ENCODE measurements at places on chromosomes 13 and 19.

DNA sequence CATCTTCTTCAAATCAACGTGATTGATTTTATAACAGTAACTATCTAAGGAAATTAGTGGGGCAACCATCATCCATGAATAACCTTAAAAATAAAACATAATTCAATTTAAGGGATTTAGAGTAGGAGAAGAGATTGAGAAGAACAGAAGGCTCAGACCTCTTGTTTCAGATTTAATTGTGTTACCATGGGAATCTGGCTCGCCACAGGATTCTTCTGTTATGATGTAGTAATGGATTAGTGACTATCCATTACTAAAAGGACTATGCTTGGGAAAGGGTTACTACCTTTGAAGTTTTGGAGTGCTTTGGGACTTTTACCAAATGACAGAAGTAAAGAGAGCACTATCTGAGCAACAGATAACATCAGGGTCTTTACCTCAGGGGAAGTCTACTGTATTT is 13.2 kb downstream of the FREM2 start:
- no peak for DNase-seq

- DNase-seq, result no peak
Measured at GRCh38 chr13:66943530-66943929, 286.6 kb downstream of the PCDH9 start.

DNA sequence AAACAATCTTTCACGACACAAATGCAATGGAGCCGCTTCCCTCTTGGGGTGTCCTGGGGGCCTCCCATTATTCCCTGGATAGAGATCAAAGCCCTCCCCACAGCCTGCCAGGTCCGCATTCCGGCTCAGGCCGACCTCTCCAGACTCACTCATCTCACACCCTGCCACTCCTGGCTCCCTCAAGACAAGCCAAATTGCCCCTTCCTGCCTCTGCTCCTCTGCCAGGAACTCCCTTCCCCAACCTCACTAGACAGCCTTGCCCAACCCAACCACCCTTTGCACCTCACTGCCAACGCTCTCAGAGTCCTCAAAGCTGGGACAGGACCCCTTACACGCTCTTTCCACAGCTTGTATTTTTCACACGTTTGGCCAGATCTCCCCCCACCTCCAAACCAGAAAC is 1.5 kb downstream of the ABHD17A start:
- no peak for DNase-seq

DNA sequence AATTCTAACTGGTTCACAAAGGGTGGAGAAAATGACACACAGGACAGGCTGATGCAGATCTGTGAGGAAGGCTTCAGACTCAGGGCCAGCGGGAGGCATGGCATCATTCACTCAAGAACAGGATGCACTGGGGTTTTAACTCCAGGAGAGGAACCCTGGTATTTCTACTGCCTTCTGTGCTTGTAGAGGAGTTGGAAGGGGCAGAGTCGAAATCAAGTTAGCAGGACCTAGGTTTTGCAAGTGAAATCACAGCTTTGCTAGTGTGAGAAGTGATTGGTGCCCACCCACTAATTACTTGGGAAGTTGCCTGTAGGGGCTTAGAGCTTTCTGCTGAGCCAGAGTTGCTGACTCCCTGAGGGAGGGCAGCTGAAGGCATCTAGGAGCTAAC is 92.7 kb downstream of the AKAP11 start:
- no peak for DNase-seq

- no peak for DNase-seq
Measured at GRCh38 chr13:110920038-110920437, 5.2 kb upstream of the ANKRD10 start.

DNA sequence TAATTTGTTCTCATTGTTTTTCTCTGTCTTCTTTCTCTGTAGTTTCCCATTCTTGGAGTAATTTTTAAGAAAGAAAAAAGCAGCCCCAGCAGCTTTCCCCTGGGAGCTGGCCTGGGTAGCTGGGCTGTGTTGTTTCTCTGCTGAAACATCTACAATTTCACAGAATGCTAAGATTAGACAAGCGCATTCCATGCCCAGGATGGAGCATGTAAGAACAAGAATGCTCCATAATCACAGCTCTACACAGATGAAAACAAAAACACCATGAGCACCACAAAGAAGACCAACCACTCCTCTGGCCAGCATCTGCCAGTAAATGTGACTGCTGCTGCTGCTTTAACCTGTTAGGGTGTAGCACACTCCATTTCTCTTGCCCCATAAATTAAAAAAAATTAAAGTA is 239.2 kb upstream of the SLITRK1 start:
- DNase-seq, result no peak
